ENCODE measurements at places on chromosomes 12 and 14. TPM values are rescaled to one million over a fixed set of nuclear protein-coding genes. Genes with fewer than 3 reads are reported as not detected.

Gene B4GALNT1
- total RNA-seq: 0.32 TPM

Gene EIF4B
- total RNA-seq: 374 TPM

Gene ABCC9
- total RNA-seq: 0.48 TPM

Gene CARMIL3
- 0.06 TPM for total RNA-seq

Gene ADCY6
- total RNA-seq: 60.1 TPM

Gene TTC9
- total RNA-seq: 2.0 TPM

Gene OR4E1
- not detected for total RNA-seq

Gene AICDA
- not detected for total RNA-seq

Gene LRRC74A
- not detected for total RNA-seq

Gene ATF7
- total RNA-seq: 9.1 TPM

Gene STYK1
- 0.74 TPM for total RNA-seq

- no peak overlapping the region for H3K4me3 ChIP-seq
- H3K27me3 ChIP-seq: no peaks in the 10 kb centered on the region
- H3K4me1 ChIP-seq: peaks cover 32% of the 10 kb centered on the region
- DNase-seq: no peak
- no peaks in the 10 kb centered on the region for H3K36me3 ChIP-seq
Measured at GRCh38 chr14:93056840-93057585, 58.7 kb downstream of the ITPK1 start.

DNA sequence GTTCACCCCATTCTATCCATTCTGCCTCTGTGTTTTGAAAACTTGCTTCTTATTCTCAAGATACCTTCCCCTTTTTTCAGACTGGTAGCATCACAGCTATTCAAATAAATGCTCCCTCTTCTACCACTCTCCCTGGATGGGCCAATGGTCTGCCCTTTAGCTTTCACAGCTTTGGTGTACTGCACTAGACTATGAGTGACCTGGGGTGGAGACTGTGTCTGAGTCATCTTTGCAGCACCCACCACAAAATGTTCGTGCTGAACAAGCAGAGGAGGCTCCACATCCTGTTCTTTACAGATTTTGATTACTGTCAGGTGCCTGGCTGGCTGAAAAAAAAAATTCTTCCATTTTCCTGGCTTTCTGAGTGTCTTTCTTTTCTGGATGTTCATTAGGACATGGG, 1104.1 kb upstream of the TMEM132C start:
- H3K4me1 ChIP-seq: peaks cover 9% of the 10 kb centered on the region
- H3K27ac ChIP-seq: no peak overlapping the region
- H3K4me3 ChIP-seq: no peak overlapping the region
- H3K36me3 ChIP-seq: no peaks in the 10 kb centered on the region
- no peaks in the 10 kb centered on the region for H3K27me3 ChIP-seq
- no peak for DNase-seq

GRCh38 chr12:11174022-11174421, 3.0 kb downstream of the SMIM10L1 start:
- H3K36me3 ChIP-seq: no peaks in the 10 kb centered on the region
- H3K27ac ChIP-seq: no peak overlapping the region
- H3K27me3 ChIP-seq: no peaks in the 10 kb centered on the region
- H3K4me3 ChIP-seq: no peak overlapping the region
- no peak for DNase-seq

- peaks cover 48% of the 10 kb centered on the region for H3K27me3 ChIP-seq
- H3K4me1 ChIP-seq: peaks cover 6% of the 10 kb centered on the region
- no peak overlapping the region for H3K27ac ChIP-seq
- H3K36me3 ChIP-seq: no peaks in the 10 kb centered on the region
- DNase-seq: no peak
Measured at GRCh38 chr14:97408937-97409815, 612.0 kb downstream of the VRK1 start.

DNA sequence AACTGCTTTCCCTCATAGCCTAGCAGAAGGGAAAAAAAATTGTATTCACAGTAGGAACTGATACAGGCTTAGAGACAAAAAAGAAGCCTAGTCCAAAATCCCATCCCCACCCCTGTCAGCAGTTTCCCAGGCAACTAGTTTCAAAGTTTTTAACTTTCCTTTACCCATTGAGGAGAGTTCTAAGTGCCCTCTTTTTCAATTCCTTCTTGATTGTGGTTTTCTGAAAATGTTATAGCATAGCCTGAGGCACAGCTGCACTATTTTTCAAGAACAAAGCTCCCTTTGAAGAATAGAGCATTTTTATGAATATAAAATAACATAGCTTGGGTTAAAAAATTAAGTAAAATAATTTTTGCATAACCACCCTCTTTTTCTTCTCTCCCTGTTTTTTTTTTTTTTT, 81.6 kb downstream of the IPO8 start:
- no peaks in the 10 kb centered on the region for H3K36me3 ChIP-seq
- no peak overlapping the region for H3K27ac ChIP-seq
- no peaks in the 10 kb centered on the region for H3K27me3 ChIP-seq
- no peak overlapping the region for H3K4me3 ChIP-seq
- H3K4me1 ChIP-seq: no peaks in the 10 kb centered on the region

DNA sequence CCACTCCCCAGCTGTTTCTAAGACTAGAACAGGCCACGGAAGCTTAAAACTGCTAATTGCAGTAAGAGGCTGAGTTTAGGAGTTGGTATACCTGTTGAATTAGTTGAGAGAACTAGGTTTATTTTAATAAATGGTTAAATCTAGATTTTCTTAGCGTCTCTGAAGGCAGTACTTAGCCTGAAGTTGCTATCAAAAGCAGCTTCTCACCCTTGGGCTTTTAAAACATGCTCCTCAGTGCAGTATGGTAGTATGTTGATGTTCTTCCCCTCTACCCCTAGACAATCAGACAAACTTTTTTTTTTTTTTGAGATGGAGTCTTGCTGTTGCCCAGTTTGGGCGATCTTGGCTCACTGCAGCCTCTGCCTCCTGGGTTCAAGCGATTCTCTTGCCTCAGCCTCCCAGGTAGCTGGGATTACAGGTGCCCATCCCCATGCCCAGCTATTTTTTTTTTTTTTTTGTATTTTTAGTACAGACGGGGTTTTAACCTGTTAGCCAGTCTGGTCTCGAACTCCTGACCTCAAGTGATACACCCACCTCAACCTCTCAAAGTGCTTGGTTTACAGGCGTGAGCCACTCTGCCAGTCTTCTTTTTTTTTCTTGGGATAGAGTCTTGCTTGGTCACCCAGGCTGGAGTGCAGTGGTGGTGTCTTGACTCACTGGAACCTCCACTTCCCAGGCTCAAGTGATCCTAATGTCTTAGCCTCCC, 6.8 kb downstream of the SRSF5 start:
- no peak overlapping the region for H3K4me3 ChIP-seq
- H3K27me3 ChIP-seq: no peaks in the 10 kb centered on the region
- DNase-seq: no peak
- peaks cover 79% of the 10 kb centered on the region for H3K36me3 ChIP-seq

DNA sequence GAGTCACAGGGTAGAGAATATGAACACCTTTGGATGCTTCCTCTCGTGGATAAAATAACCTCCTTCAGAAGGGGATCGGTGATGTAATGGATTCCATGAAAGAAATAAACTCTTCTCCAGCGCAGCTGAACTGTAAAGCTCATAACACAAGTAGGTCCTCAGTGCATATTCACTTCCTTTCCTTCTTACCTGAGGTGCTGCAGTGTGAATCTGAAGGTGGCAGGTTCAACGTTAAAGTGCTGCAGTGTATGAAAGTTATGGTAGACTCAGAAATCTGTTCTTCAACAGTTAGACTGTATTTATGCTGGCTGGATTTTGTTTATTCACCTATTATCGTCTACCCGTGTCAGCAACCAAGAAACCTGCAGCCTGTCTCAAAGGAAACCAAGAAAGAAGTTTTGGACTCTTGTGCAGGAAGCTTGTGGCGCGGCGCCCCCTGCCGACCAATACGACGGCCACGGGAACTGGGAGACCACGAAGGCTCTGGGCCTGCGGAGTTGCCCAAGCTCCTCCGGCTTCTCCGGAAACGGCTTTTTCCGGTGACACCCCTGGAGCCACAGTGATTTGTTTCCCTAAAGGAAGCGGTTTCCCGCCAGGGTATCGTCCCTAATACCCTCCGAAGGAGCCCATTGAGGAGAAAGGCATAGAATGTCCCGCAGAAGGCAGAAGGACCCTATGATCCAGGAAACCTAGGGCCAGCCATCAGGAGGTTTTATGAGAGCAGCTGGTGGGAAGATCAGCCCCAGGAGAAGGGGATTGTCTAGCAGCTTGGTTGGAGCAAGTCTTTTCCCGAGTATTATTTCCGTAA, 17.6 kb upstream of the RNASE3 start:
- H3K27ac ChIP-seq: no peak overlapping the region
- H3K36me3 ChIP-seq: no peaks in the 10 kb centered on the region
- peaks cover 12% of the 10 kb centered on the region for H3K27me3 ChIP-seq
- no peaks in the 10 kb centered on the region for H3K4me1 ChIP-seq
- peak; percentile 78 for DNase-seq
- no peak overlapping the region for H3K4me3 ChIP-seq

GRCh38 chr12:130711756-130712155, 4.3 kb downstream of the RIMBP2 start:
- H3K36me3 ChIP-seq: no peaks in the 10 kb centered on the region
- H3K4me3 ChIP-seq: no peak overlapping the region
- no peak for DNase-seq

GRCh38 chr12:131929581-131930456, 743 bp downstream of the PUS1 start:
- no peaks in the 10 kb centered on the region for H3K27me3 ChIP-seq
- DNase-seq: peak; percentile 20

DNA sequence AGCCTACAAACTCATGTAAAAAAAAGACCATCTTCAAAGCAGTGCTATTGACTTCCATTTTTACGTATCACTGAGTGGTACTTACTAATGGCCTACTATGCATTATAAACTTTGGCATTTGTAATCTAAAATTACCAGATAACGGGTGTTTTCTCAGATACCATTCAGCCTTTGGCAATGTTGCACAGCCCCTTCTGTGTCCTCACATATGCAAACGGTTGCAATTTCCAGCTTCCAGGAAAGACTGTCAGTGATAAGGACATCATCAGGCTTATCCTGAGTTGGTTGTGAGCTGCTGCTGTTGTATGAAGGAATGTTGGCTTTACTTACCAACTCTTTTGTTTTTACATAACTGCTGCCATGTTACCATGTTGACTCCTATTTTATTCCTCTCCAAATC, 1.6 kb upstream of the SLC6A13 start:
- no peak overlapping the region for H3K4me3 ChIP-seq
- no peaks in the 10 kb centered on the region for H3K27me3 ChIP-seq
- H3K27ac ChIP-seq: peak overlapping the region; percentile 70
- no peaks in the 10 kb centered on the region for H3K36me3 ChIP-seq
- H3K4me1 ChIP-seq: peaks cover 43% of the 10 kb centered on the region
- peak; percentile 59 for DNase-seq

- H3K4me3 ChIP-seq: no peak overlapping the region
- H3K27me3 ChIP-seq: no peaks in the 10 kb centered on the region
- peaks cover 31% of the 10 kb centered on the region for H3K4me1 ChIP-seq
- no peak for DNase-seq
Measured at GRCh38 chr12:8695116-8695515, 2.7 kb upstream of the RIMKLB start.

DNA sequence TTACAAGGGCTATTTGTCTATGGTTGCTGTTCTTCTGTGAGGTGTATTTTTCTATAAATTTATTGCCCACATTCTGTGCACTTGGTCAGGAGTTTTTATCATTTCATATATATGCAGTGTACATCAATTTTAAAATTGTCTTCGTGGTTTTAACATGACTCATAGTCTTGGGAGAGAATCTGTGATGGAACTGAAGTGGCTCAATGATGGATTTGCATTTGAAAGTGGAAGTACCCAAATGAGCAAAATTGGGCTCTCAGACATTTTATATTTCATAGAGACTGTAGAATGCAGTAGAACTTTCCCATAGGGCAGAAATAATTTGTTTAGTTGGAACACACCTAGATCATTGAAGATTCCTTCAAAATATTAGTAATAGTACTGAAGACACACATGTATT, 1.9 kb upstream of the SCFD1 start:
- no peak overlapping the region for H3K27ac ChIP-seq
- peak; percentile 48 for DNase-seq
- H3K4me1 ChIP-seq: peaks cover 7% of the 10 kb centered on the region
- peaks cover 14% of the 10 kb centered on the region for H3K36me3 ChIP-seq
- H3K27me3 ChIP-seq: no peaks in the 10 kb centered on the region

DNA sequence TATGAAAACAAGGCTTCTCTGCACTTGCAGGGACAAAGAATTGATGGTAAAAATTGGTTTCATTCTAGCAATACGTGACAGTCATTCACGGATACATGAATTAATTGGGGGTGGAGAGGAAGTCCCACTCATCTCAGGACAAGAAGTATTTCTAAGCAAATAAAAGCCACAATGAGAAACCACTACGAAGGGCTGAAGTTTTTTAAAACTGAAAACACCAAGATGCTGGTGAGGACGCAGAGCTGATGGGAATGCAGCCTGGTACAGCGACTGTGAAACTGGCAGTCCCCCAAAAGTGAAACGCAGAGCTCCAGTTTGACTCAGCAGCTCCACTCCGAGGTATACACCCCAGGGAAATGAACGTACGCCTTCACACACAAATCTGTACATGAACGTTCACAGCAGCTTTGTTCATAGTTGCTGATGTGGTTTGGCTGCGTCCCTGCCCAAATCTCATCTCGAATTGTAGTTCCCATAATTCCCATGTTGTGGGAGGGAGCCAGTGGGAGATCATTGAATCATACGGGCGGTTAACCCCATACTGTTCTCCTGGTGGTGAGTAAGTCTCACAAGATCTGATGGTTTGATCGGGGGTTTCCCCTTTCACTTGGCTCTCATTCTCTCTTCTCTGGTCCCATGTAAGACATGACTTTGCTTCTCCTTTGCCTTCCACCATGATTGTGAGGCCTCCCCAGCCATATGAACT, 89.0 kb downstream of the SCARB1 start:
- DNase-seq: no peak
- no peak overlapping the region for H3K4me3 ChIP-seq
- H3K27ac ChIP-seq: no peak overlapping the region
- no peaks in the 10 kb centered on the region for H3K4me1 ChIP-seq

GRCh38 chr12:62917926-62918325, 17.0 kb downstream of the PPM1H start:
- no peak for DNase-seq
- H3K36me3 ChIP-seq: no peaks in the 10 kb centered on the region
- H3K4me3 ChIP-seq: no peak overlapping the region
- no peaks in the 10 kb centered on the region for H3K4me1 ChIP-seq
- H3K27ac ChIP-seq: no peak overlapping the region
- peaks cover 31% of the 10 kb centered on the region for H3K27me3 ChIP-seq

DNA sequence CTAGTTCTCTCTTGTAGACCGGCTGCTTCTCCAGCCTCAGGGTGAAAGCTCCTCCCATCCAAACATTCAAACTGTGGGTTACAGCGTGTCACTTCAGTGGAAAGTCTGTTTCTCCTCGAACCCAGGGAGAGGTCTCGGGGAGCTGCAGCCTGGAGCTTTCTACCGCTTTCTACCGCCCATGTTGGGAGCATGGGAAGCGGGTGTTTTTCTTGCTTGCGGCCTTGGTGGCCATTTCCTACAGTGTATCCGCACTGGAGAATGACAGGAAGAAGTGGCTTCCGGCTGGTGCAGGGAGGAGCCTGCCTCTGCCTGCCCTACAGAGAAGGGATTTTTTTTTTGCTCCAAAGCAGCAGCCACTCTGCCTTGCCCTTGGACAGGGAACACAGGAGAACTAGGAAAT, 21.2 kb downstream of the ZFP36L1 start:
- H3K4me3 ChIP-seq: no peak overlapping the region
- H3K27me3 ChIP-seq: no peaks in the 10 kb centered on the region

- DNase-seq: no peak
- no peak overlapping the region for H3K4me3 ChIP-seq
- no peak overlapping the region for H3K27ac ChIP-seq
- peaks cover 33% of the 10 kb centered on the region for H3K4me1 ChIP-seq
Measured at GRCh38 chr14:87998482-87998881, 5.5 kb upstream of the GALC start.

GRCh38 chr12:5294274-5295070, 137.4 kb upstream of the NTF3 start:
- no peaks in the 10 kb centered on the region for H3K4me1 ChIP-seq
- H3K36me3 ChIP-seq: no peaks in the 10 kb centered on the region
- no peak overlapping the region for H3K27ac ChIP-seq

Measured in cardiac muscle cell (in vitro differentiated cells and primary cell).